ENCODE measurements at places on chromosomes 7 and 10.

GRCh38 chr7:20288036-20288435 lies 42.7 kb upstream of the ITGB8 start:
- no peak for DNase-seq

DNA sequence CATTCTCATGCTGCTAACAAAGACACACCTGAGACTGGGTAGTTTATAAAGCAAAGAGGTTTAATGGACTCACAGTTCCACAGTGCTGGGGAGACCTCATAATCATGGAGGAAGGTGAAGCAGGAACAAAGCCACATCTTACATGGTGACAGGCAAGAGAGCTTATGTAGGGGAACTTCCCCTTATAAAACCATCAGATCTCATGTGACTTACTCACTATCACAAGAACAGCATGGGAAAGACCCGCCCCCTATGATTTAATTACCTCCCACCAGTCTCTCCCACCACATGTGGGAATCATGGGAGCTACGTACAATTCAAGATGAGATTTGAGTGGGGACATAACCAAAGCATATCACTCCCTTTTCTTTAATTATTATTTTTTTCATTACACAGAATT lies 16.6 kb downstream of the COL28A1 start:
- DNase-seq, result no peak

DNA sequence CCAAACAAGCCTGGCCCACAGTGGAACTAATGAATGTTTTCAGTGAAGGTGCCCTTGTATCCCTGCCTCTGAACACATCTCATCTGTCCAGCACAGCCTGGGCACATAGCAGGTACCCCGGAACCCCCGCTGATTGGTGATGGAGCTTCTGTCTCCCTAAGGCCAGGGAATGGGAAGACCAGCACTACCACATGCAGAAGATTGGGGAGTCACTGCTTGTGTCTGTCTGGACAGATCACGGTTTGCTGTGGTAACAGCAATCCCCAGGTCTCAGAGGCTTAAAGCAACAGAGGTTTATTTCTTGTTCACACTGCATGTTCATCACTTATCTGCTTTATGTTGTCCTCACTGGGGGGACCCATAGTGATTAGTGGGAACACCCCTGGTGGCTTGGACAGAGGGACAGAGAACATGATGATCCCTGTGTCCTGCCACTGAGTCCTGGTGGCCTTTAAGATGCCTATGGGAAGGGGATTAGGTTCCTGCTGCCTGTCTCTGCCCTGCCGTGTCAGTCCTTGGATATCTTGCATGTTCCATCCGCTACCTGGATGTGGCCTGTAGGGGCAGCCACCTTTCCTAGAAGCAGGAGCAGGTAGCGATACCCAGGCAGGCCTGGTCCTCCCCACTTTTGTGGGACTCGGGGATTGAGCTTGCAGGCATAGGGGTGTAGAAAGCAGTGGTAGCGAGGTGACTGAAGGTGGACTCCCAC lies 3.6 kb downstream of the TSPAN14 start:
- no peak for DNase-seq

GRCh38 chr10:46525177-46525823 lies 31.2 kb downstream of the GPRIN2 start:
- no peak for DNase-seq

DNA sequence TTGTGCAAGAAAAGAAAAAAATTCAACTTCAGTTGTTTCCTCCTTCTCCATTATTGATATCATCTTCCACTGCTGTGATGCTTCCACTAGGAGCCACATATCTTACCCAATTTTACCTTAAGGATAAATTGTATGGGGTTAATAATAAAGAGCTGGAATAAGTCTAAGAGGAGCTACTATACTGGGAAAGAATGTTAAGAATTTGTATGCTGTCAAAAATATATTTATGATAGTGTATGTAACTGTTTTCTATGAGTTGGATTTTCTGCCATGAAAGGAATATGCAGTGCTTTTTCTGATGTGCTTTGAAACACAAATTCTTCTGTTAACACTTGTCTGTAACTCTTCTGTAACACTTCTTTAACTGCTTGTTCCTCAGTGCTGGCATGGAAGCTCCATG lies 219.1 kb downstream of the VTI1A start:
- DNase-seq, result no peak
